CD4-positive, alpha-beta T cell treated with Interleukin-15 for 4 hours (primary cell): ENCODE measurements at places on chromosomes 4 and X.

- no peak for DNase-seq
Measured at GRCh38 chr4:78529569-78530209, 21.9 kb upstream of the ANXA3 start.

- DNase-seq = no peak
Measured at GRCh38 chr4:150264595-150265161, 186.4 kb downstream of the DCLK2 start.

DNA sequence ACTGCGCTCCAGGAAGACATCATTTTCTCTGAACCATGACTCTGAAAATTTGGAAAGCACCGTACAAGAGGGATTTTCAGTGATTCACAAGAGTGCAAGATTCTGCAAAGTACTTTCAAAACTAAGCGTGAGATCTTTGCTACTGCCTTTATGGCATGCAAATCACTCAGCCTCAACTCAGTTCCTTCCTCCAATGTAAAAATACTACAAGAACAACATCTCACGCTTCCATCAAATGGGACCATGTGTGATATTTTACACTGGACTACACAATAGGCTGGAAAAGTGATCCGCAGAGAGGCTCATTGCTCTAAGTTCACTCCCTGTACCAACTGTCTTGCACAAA is 674 bp upstream of the IL15 start:
- no peak for DNase-seq

DNA sequence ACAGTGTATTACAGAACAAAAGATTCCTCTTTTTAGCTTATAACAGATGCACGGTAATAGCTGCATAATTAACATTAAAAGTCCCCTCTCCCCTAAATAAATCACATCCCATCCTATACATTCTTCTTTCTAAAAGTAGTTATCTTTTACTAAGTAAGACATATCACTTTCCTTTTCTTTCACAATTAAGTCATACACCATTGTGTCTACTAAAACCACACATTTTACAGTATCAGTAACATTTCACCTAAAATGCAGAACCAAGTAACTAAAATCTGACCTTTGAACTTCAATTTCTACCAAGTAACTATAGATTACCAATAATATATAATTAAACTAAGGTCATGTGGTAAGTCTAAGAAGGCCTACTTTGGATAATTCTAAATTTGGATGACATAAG is 14.2 kb downstream of the DHX15 start:
- DNase-seq = no peak

DNA sequence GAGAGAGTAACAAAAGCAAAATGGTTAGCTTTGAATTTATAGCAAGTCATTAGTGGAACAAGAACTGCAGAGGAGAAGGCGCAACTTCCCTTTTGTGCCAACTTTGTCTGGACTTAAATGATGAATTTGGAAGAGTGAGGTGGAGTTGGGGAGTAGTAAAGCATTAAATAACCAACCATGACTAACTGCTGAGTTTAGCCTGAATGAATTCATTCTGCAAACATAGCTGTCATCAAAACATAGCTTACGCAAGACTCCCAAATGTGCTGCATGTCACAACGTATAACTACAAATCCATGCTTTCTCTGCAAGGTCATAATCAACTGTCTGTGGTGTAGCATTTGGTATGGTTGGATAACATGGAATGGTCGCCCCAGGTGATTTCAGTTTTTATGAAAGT is 75.9 kb upstream of the RPL34 start:
- DNase-seq = no peak

- DNase-seq = no peak
Measured at GRCh38 chrX:65406532-65406931, 128.1 kb downstream of the LAS1L start.

DNA sequence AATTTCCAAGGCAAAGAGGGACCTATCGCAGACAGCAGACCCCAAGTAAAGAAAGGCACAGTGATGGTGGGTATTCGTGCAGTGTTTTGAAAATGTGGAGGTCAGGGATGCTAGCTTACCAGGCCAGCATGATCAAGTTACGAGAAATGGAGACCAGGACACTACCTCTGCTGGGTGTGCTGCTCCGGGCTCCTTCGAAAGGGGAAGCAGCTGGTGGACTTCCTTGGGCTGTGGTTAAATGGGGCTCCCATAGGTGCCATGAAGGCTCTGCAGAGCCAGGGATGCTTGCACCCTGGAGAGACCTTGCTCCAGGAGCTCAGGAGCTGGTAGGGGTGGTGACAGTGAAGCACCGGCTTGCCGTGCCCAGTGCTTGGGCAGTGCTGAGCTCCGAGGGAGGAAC is 68.8 kb downstream of the TBL1X start:
- no peak for DNase-seq

GRCh38 chrX:39022106-39022505 is 220.8 kb downstream of the MID1IP1 start:
- no peak for DNase-seq

GRCh38 chr4:156154978-156155377 is 201.3 kb upstream of the CTSO start:
- DNase-seq = no peak

GRCh38 chr4:156191044-156191781 is 237.5 kb upstream of the CTSO start:
- no peak for DNase-seq

DNA sequence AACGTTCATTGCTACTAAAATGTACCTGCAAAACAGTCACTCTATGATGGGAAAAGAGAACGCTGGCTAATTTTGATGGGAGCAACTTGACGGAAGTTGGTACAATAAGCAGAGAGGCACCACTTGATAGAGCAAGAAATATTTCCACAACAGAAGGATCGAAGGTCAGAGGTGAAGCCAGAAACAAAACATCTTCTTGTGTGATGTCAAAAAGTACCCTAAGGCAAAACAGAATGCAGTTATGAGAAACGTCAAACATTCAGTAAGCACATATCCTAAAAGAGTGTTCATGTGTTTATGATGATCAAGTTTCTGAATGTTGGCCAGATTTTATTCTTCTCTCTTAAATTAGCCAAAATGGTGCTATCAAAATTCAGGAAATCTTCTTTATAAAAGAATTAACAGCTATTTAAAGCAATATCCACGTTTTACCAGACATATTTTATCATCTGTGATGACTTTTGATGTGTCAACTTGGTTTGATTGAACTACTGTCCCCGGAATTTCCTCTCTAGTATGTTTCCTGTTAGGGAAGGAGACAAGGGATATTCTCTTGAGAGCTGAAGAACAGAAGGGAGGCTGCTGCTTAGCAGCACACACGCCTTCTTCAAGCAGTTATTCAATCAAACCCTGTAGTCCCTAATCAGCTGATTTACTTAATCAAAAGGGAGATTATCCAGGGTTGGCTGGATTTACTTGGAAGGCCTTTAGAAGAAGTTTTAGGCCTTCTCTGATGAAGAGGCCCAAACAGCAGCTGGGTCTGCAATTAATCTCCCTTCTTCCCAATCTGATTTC is 15.7 kb downstream of the AASDH start:
- no peak for DNase-seq

- no peak for DNase-seq
Measured at GRCh38 chrX:150062292-150063137, 124.2 kb upstream of the EOLA2 start.

DNA sequence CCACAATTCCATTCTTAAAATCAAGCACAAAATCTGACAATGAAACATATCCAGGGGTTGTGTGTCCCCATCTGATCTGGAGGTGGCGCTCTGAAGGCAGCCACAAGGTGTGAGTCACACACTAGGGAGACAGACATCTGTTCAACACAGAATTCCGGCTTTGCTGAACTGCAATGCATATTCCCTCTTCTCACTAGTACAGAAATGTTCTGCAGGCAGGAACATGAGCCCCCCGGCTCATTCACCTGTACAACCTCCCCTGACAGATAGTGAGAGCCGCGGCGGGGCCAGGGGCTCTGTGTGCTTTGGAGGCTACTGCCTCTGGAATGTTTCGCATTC is 41.9 kb downstream of the WDR1 start:
- peak; percentile 14 for DNase-seq

DNA sequence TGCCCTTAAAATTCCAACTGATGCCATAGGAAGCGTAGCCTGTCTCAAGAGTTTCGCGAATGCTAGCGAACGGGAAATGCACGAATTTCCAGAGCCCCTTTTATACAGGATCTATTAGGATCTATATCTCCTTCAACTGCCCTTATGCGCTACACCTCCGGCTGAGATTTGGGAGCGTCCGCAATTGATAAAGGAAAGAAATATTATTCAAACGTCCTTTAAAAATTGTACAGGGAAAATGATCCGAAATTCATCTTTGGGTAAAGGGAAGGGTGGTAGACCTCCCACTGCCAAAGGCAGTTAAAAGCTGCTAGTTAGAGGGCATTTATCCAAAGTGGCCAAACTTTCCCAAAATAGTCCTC is 609 bp downstream of the NR3C2 start:
- DNase-seq = no peak

DNA sequence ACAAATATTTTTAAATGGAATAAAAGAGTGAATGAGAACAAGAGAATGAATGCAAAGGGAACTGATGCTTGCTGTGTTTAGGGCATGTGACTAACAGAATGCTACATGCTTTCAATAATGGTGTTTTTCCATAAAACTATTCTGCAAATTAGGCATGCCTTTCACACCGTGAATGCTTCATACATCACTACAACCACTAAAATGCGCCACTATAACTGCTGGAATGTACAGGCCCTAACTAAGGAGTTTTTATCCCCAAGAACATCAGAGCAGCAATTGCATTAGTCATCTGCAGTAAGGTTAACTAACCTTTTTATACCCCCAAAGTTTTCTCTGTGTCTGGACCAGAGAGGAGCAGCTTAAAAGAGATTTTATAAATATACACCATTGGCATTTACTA is 190.4 kb downstream of the ARAP2 start:
- DNase-seq = no peak

DNA sequence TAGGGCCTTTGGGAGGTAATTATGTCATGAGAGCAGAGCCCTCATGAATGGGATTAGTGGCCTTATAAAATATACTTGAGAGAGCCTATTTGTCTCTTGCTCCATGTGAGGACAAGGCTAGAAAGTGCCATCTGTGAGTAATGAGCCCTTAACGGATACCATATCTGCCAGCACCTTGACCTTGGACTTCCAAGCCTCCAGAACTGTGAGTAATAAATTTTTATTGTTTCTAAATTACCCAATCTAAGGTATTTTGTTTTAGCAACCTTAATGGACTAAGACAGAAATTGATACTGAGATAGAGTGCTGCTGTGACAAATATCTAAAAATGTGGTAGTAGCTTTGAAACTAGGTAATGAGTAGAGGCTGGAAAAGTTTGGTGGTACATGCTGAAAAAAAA is 285.0 kb upstream of the DIPK2B start:
- DNase-seq = no peak

DNA sequence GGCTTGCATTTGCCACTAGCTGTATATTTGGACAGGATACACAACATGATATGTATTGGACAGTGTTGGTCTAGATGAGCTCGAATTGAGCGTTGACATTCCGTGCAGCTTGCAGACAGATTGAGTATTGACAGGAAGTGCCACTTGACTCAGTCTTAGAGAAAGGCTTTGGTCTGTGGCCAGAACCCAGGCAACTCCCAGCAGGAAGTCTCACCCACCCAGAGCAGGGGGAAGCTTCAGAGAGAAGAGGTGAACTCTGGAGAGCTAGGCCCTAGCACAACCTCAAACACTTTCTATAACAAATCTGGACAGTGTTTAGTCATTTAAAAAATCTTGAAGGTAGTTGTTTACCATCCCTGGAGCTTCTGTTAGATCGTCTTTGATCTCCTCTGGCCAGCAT is 280.5 kb downstream of the FBXW7 start:
- peak; percentile 77 for DNase-seq

DNA sequence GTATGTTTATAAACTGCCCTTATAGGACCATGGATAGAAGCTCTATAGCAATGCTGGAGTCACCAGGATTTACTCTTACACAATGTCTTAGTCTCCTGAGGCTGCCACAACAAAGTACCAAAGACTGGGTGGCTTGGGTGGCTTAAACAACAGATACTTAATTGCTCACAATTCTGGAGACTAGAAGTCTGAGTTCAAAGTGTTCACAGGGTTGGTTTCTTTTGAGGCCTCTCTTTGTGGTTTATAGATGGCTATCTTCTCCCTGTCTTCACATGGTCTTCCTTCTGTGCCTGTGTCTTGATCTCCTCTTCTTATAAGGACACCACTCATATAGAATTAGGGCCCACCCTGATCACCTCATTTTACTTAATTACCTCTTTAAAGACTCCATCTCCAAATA is 2.0 kb upstream of the TRPC3 start:
- no peak for DNase-seq

DNA sequence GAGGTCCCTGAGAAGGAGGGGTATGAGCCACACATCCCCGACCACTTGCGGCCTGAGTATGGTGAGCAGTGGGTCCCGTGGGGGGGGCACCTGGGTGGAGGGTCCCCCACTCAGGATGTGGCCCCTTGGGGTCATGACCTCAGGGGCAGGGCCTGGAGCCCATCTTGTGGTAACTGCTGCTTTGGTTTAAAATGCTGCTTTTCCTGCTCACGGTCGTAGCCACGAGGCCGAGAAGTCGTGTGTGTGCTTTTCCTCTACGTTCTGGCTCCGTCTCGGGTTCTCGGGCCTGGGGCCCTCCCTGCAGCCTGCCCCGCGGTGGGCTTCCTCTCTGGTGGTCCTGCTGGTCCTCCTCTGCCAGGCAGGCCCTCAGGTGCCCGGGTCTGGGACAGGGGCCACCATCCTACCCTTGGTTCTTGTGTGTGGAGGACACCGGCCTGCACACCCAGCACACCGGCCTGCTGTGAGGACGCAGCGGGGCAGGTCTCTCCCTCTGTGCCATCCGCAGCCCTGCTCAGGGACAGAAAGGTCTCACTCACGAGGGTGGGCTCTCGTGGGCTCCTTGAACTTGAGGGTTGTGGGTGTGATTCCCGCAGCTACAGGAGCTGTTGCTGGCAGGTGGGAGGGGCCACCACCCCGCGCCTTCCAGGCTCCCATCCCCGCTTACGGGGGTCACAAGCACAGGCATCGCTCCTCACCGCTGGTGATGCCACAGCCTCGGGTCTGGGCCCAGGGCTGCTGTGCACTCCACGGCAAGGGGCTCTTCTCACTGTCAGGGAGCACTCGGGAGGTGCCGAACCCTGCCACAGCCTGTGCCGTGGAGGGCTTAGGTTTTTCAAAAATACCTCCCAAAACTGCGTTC is 19.6 kb downstream of the UVSSA start:
- no peak for DNase-seq

DNA sequence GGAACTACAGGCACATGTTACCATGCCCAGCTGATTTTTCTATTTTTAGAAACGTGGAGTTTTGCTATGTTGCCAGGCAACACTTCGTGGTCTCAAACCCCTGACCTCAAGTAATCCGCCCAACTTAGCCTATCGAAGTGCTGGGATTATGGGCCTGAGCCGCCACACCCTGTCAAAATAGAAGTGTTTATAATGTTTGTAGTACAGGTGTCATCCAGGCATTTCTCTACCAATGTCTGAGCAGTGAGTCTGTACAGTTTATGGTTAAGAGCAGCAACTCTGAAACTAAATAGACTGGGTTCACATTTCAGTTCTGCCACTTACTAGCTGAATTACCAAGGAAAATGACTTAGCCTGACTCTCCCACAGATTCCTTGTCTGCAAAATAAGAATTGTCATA is 460.4 kb upstream of the GALNT7 start:
- DNase-seq = no peak
